GM23248 (cell line): ENCODE measurements at places on chromosomes 5 and 9. TPM values are rescaled to one million over a fixed set of nuclear protein-coding genes. Genes with fewer than 3 reads are reported as not detected.
A peak's percentile ranks its signal among the peaks of the same experiment; 100 is the strongest.

DNA sequence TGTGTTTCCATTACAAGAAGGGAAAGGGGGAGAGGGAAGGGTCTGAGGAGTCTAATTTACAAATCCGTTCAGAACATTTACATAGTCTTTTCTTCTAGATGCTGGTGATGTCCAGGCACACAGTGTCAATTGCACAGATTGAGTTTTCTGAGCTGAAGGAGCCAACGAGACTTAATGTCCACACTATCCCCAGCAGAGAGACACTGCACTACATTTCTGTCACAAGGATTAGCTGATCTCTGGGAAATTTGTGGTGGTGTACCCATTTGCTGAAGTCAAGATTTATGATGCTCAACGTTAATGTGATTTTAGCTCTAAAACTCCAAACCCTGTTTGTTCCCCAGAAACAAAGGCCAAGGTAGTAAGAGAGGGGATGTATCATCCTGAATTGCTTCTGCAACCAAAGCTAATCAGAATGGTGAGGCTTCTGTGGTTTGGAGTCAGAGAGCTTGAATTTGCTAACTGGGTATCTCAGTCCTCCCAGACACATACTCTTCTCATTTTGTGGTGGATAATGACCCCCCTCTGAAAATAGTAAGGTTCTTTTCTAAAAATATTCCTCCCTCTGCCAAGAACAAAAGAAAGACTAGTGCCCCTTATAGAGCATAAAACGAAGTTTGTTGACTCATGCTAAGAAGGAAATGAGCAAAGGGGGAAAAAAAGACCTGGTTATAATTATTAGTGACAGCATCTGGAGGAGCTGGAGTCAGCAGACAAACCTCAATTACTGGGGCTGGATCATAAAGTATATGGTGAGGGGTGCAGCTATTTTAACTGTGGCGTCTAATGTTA, 416.9 kb downstream of the PSAT1 start:
- DNase-seq: peak; percentile 69

Gene ZNF883
- total RNA-seq: 6.2 and 6.6 TPM in 2 replicates

- DNase-seq: peak; percentile 69
Observed at GRCh38 chr5:98755406-98755805, 18.1 kb upstream of the RGMB start.

GRCh38 chr5:76691467-76692273, 24.3 kb upstream of the F2R start:
- peak; percentile 51 for DNase-seq
